ENCODE measurements at places on chromosomes 3 and 15.

DNA sequence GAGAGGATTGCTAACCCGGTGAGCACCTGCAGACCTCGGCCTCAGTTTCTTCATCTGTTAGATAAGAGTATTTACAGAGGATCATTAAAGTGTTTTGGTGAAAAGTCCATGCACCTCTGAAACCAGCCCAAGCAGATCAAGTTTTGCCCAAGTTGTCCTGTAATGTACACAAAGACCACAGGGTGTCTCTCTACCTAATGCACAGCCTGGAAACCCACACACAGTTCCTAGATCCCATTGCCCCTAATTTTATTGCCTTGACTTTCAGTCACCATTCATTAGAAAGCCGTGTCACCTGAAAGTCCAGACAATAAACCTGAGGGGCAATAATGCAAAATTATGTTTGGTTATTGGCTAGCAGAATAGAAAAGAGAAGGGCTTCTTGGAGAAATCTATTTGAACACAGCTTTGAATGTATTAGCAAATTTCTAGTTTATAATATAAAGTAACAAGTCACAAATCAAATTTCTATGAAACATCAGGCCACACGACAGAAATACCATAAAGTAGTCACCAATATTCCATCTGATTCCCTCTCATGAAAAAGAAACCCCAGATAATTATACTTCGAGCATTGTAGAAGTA, 161.3 kb upstream of the SLC2A2 start:
- DNase-seq = peak; percentile 42

- no peak for DNase-seq
Measured at GRCh38 chr15:31032961-31033371, 41.5 kb upstream of the MTMR10 start.

- no peak for DNase-seq
Measured at GRCh38 chr3:115633467-115633866, 10.2 kb downstream of the GAP43 start.

DNA sequence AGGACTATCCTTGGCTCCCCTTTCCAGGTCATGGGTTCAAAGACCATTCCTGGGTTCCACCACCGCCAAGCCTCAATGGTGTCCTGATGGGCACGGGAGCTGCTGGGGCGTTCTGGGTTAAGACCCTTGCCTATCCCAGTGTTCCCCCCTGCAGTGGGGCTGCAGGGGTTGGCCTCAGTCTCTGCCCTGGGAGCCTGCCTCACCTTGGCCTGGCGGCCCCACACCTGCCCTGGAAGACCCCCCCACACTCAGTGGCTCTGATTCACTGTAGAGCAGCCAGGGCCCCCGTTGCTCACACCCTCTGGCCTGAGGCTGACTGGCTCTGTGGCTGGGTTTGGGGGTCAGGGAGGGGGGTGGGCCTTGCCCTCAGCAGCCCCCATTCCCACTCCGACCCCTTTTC, 22.0 kb downstream of the C15orf39 start:
- DNase-seq = no peak

DNA sequence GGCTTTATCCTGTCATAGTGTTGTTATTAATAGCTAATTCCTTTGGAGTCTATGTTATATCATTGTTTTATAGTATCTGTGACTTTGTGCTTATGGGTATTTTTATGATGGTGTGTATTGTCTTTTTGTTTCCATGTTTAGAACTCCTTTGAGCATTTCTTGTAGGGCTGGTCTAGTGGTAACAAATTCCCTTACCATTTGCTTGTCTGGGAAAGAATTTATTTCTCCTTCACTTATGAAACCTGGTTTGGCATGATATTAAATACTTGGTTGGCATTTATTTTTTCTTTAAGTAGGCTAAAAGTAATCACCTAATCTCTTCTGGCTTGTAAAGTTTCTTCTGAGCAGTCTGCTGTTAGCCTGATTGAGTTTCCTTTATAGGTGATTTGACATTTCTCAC, 47.7 kb upstream of the ROBO1 start:
- no peak for DNase-seq

- DNase-seq = no peak
Measured at GRCh38 chr3:189084620-189085019, 87.2 kb upstream of the TPRG1 start.

Measured in NCI-H1105 (cell line).